ENCODE measurements at places on chromosomes 2 and 18.

- no peak for DNase-seq
These were observed 345.5 kb downstream of the ERBB4 start for GRCh38 chr2:212193056-212193455.

DNA sequence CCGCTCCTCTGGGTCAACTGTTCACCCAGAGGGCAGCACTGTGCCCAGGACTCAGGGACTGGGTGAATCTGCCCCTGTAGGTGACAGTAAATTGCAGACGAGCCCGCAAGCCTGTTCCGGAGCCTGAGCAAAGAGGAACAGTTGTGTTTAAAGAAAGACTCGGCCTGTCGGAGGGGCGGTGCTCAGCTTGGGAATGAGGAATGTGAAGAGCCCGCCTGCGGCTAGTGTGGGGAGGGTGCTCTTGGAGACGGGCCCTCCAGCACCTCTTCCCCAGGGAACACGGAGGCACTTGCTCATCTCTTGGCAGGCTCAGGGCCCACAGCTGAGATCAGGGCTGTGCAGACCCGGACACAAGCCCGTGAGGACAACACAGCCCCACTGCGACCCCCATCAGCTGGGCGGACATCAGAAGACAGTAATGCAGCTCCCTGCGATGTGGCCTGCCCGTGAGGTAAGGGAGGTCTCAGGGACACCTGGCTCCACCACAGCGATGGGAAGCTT, 299.0 kb downstream of the NDUFA10 start:
- no peak for DNase-seq

- DNase-seq = no peak
These were observed 1.5 kb downstream of the OSBPL1A start for GRCh38 chr18:24396082-24396633.

DNA sequence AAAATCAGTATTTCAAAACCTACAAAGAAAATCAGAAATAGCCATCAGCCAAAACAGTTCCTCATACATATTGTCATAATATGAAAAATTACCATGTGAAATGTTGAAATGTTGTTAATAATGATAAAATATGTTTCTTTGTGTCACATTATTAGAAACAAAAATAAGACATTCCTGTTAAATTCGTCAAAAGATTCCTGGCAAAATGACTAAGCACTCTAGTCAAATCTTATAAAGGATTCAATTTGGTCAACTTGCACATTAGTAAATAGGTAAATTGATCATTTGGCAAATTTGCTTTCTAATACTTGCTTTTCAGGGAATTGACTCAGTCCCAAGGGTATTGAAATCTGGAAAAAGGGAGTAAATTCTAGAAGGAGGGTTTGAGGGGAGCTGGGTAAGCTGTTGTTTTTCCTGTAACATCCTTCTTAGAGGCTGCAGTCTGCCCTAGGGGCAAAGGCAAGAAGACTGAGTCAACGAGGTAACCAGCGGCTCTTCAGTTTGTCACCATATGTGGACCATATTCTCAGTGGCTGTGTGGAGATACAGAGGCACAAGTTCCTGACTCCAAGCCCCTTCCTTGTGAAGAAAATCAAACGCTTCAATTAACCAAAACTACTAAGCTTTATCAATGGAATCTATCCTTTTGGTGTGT, 482.3 kb downstream of the TNS1 start:
- peak; percentile 5 for DNase-seq

DNA sequence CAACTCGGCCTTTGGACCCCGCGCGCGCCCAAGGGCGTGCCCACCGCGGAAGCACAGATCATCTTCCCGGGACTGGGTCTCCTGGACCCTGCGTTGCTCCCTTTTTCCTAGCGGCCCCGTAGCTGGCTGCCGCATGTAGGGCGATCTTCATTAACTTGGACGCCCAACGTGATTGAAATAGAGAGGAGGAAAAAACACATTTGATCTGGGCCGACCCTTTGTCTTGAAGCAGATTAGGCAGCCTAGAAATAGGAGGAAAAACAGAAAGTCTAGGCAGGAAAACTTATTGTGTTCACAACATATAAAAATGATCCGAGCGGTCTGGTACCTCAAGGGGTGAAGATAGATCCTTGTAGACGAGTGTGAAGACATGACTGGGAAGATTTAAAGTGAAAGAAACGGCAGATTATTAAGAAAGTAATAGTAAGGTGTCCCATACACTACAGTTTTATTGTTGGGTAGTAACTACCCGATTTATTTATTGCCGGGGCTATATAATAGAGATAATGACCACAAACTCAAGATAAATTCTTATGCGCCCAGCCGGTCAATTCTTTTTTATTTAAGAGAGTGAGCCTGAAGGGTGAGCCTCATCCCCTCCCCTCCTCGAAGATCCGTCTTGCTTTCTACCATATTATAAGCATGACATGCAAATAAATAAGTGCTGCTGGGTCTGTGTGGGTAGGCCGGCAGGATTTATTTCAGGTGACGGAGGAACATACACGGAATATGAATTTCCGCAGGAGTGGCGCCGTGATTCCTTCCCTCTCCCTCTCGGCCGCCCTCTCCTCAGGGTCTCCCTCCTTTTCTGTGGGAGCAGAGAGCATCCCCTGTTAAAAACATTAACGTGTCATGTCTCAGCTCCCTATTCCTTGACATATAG, 147.4 kb downstream of the MEIS1 start:
- no peak for DNase-seq

Measured in GM04504 (cell line).